Sigmoid colon (tissue), 7 donors: ENCODE measurements at places on chromosomes 3 and 15. TPM values are rescaled to one million over a fixed set of nuclear protein-coding genes. Genes with fewer than 3 reads are reported as not detected.

Gene KNG1
- 1.2 TPM for polyA plus RNA-seq

Gene CCNB2
- 14.1 TPM for polyA plus RNA-seq

Gene MYZAP
- polyA plus RNA-seq = 7.2 TPM

Gene GOLGA8G
- not detected for polyA plus RNA-seq

Gene POPDC2
- 1.2 TPM for polyA plus RNA-seq

Gene GP5
- polyA plus RNA-seq = not detected

Gene FGF7
- polyA plus RNA-seq = 15.6 TPM

Gene C3orf85
- polyA plus RNA-seq = 36.5 TPM

Gene CNTN4
- 1.4 TPM for polyA plus RNA-seq

DNA sequence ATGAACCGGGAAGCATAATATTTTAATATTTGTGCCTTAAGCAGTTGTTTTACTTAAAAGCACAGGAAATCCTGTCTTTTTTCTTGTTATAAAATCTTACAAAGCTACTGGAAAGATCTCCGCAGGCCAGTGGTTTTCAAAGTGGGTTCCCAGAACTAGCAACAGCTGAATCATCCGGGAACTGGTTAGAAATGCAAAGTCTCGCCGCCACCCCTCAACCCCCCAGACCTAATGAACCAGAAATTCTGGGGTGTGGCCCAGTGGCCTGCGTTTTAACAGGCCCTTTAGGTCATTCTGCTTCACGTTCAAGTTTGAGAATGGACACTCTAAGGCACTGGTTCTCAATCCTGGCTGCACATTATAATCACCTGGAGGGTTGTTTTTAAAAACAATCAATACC is 74.7 kb downstream of the PDZRN3 start:
- H3K36me3 ChIP-seq = no peaks in the 10 kb centered on the region
- peaks cover 78% of the 10 kb centered on the region for H3K4me1 ChIP-seq

- no peak overlapping the region for H3K27ac ChIP-seq
- H3K27me3 ChIP-seq = no peaks in the 10 kb centered on the region
- H3K4me1 ChIP-seq = no peaks in the 10 kb centered on the region
- H3K36me3 ChIP-seq = no peaks in the 10 kb centered on the region
These were observed 88.0 kb downstream of the CYP19A1 start for GRCh38 chr15:51250217-51251011.

GRCh38 chr3:152197937-152198336 is 70.8 kb upstream of the MBNL1 start:
- no peaks in the 10 kb centered on the region for H3K27me3 ChIP-seq
- no peak for DNase-seq
- H3K27ac ChIP-seq = peak overlapping the region; percentile 87
- no peaks in the 10 kb centered on the region for H3K36me3 ChIP-seq
- H3K4me1 ChIP-seq = peaks cover 42% of the 10 kb centered on the region

GRCh38 chr3:135792174-135792573 is 173.4 kb upstream of the PPP2R3A start:
- H3K36me3 ChIP-seq = no peaks in the 10 kb centered on the region
- peaks cover 17% of the 10 kb centered on the region for H3K27me3 ChIP-seq
- no peak overlapping the region for H3K4me3 ChIP-seq

GRCh38 chr3:111917300-111917699 is 58.2 kb downstream of the PHLDB2 start:
- peak overlapping the region; percentile 21 for H3K27ac ChIP-seq
- H3K36me3 ChIP-seq = peaks cover 23% of the 10 kb centered on the region
- DNase-seq = no peak
- peaks cover 57% of the 10 kb centered on the region for H3K4me1 ChIP-seq
- no peak overlapping the region for H3K4me3 ChIP-seq
- no peaks in the 10 kb centered on the region for H3K27me3 ChIP-seq

- H3K27me3 ChIP-seq = no peaks in the 10 kb centered on the region
- DNase-seq = no peak
- H3K4me3 ChIP-seq = no peak overlapping the region
- H3K36me3 ChIP-seq = no peaks in the 10 kb centered on the region
- no peak overlapping the region for H3K27ac ChIP-seq
These were observed 152.0 kb downstream of the OPA1 start for GRCh38 chr3:193744822-193745684.

GRCh38 chr3:58391156-58391865 is 42.3 kb downstream of the PDHB start:
- H3K27ac ChIP-seq = peak overlapping the region; percentile 56
- DNase-seq = no peak
- H3K4me1 ChIP-seq = peaks cover 69% of the 10 kb centered on the region
- H3K36me3 ChIP-seq = peaks cover 33% of the 10 kb centered on the region

GRCh38 chr15:57298843-57299550 is 77.3 kb upstream of the CGNL1 start:
- H3K4me1 ChIP-seq = no peaks in the 10 kb centered on the region
- no peak for DNase-seq
- no peaks in the 10 kb centered on the region for H3K36me3 ChIP-seq
- no peak overlapping the region for H3K27ac ChIP-seq
- no peaks in the 10 kb centered on the region for H3K27me3 ChIP-seq

- peaks cover 54% of the 10 kb centered on the region for H3K4me1 ChIP-seq
- DNase-seq = no peak
- H3K27ac ChIP-seq = no peak overlapping the region
- H3K27me3 ChIP-seq = no peaks in the 10 kb centered on the region
These were observed 23.1 kb downstream of the SQOR start for GRCh38 chr15:45657764-45658545.

DNA sequence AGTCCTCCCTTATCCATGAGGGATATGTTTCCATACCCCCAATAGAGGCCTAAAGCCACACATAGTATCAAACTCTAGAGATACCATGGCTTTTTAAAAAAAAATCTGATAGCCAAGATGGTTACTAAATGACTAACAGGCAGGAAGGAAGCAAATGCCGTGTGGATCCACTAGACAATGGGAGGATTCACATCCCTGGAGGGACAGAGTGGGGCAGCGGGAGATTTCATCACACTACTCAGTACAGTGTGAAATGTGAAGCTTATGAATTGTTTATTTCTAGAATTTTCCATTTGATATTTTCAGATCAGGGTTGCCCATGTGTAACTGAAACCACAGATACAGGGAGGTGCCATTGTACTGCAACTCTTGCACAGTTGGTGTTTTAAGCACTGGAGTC is 826.6 kb downstream of the SQOR start:
- H3K4me3 ChIP-seq = no peak overlapping the region
- no peaks in the 10 kb centered on the region for H3K4me1 ChIP-seq
- H3K27ac ChIP-seq = no peak overlapping the region
- H3K36me3 ChIP-seq = no peaks in the 10 kb centered on the region

GRCh38 chr3:111604119-111604518 is 9.0 kb upstream of the ZBED2 start:
- H3K27me3 ChIP-seq = no peaks in the 10 kb centered on the region
- no peaks in the 10 kb centered on the region for H3K36me3 ChIP-seq
- H3K27ac ChIP-seq = no peak overlapping the region

- no peaks in the 10 kb centered on the region for H3K27me3 ChIP-seq
- DNase-seq = no peak
- no peaks in the 10 kb centered on the region for H3K36me3 ChIP-seq
- peaks cover 6% of the 10 kb centered on the region for H3K4me1 ChIP-seq
- no peak overlapping the region for H3K27ac ChIP-seq
These were observed 4.3 kb upstream of the MORF4L1 start for GRCh38 chr15:78868366-78868765.
